NCI-H2227 treated with DMSO at 0.1 percent for 48 hours (cell line): ENCODE measurements at places on chromosomes 1 and 21.

GRCh38 chr1:74686928-74687327 is 13.3 kb upstream of the ERICH3 start:
- no peak for DNase-seq

DNA sequence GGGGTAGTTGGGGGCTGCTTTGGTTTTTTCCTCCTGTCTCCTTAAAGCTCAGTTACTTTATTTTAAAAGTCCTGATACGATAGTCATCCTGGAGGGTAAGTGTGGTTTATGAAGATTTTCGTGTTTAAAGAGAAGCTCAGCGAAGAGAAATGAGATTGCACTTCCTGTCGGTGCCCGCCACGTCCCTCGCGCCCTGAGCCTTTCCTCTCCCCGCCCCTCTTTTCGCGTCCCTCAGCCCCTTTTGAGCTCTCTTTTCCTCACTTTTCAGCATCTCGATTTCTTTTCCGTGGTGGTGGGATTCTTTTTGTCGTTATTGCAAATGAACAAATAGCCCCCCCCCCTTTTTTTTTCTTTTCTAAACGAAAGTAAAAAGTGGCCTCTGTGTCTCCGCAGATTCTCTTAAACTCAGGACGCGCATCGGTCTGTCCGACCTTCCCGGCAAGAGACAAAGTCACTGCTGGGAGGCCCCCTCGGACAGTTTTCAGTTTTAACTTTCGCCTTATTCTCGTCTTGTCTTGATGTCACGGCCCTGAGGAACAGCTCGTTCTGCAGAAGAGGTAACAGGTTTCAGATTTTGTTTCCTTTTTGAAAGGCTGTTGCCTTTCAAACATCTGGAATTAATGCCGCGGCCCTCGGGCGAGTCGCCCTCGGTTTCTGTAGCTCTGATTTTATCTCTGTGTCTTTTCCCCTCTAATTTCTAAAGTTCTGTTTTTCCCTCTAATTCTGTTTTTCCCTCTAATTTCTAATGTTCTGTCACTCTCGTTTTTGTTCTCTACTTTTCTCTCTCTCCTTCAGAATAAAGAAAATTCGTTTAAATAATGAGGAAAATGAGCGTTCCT is 1.0 kb upstream of the DMRTA2 start:
- DNase-seq, result no peak

- DNase-seq, result peak; percentile 42
These were observed at the start of gene AK5 for GRCh38 chr1:77281491-77282186. TSS of gene AK5 (plus strand) at chr1:77282019. CDS start at chr1:77282314, 295 bp downstream.

- no peak for DNase-seq
These were observed 44.6 kb downstream of the RCAN1 start for GRCh38 chr21:34570313-34570712.

GRCh38 chr1:179310291-179310690 is 16.7 kb downstream of the SOAT1 start:
- no peak for DNase-seq

- no peak for DNase-seq
These were observed 85.2 kb downstream of the HHAT start for GRCh38 chr1:210413951-210414350.

DNA sequence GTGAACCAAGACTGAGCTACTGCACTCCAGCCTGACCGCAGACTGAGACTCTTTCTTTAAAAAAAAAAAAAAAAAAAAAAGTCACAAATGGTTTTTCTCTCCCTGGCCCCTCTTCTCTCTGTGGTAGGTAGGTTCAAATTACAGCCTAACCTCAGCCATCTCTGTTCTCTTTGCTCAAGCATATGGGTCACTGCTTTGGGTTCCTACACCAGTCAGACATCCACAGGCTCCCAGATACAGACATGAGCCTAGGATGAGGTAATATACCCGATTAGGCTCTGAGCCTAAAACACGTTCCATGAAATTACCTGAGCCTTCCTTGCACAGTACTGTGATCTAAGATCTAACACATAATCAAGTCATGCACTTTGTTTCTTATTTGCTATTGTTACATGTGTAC is 90.5 kb upstream of the JAK1 start:
- no peak for DNase-seq

DNA sequence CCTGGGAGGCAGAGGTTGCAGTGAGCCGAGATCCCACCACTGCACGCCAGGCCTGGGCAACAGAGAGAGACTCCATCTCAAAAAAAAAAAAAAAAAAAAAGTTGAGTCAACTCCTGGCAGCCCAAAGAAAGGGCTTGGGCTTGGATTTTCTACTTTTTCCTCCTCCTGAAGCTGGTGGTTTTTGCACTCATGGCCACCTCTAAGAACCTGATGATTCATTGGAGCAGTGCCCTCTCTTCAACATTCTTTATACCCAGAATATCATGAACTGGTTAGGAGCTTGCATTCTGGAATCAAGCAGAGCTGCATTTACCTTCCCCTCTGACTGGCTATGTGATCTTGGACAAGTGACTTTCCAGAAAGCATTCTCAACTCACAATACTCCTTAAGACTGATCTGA is 3.5 kb upstream of the ACTA1 start:
- DNase-seq, result no peak

GRCh38 chr1:47996406-47997226 is 569 bp downstream of the TRABD2B start:
- DNase-seq, result no peak

- no peak for DNase-seq
These were observed 77.0 kb downstream of the CAMK2N1 start for GRCh38 chr1:20409012-20409411.

- no peak for DNase-seq
These were observed 82.5 kb upstream of the CNTN2 start for GRCh38 chr1:204960306-204961125.

DNA sequence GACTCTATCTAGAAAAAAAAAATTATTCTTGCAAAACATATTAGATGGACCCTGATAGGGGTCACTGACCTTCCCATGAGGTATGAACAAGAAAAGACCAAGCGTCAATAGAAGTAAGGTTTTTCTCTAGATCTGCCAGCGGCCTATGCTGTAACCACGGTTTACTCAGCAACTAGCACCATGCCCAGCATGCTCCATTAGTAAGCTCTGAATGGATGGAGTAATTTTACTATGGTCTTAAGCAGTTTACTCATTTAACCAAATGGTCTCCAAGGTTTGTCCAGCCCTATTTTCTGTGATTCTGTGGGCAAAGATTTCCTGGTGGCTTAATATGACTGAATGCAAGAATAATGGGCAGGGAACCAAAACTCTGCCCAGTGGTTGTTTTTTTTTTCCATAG is 113.9 kb downstream of the ADSS2 start:
- no peak for DNase-seq

DNA sequence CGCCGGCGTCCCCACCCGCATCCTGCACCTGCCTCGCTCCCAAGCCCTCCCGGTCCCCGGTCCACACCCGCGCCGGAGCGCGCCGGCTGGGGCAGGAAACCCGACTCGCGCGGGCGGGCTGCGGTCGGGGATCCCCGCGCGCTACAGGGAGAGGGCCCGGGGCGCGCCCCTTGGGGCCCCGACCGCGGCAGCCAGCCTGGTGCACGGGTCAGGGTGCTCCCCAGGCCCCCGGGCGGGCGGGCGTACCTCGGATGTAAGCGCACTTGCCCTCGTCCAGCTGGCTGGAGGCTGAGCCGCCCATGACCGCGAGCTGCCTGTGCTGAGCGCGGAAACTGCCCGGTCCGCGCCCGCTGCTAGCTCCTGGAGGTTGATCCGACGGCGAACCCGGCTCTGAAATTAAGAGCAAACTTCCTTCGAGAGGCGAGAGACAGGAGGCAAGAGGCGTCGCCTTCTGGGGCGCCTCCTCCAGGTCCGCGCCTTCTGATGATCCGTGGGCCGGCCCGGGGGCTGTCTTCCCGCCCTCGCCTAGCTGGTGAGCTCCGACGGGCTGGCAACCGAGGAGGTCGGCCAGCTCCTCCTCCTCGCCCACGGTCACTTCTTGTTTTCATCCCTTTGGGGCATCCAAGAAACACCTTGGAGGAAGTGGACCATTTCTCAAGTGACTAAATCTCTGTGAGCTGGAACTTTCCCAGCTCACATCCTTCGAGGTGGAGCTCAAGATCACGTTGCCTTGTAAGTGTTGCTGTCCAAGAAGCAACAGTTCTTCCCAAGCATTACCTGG is at the start of gene NIBAN1:
TSS of gene NIBAN1 (minus strand) at position 453 of the 781 bp plus-strand sequence. CDS start at position 301, 152 bp downstream.
- DNase-seq, result peak; percentile 46

- no peak for DNase-seq
These were observed 13.4 kb downstream of the SPOCD1 start for GRCh38 chr1:31802190-31803150.

DNA sequence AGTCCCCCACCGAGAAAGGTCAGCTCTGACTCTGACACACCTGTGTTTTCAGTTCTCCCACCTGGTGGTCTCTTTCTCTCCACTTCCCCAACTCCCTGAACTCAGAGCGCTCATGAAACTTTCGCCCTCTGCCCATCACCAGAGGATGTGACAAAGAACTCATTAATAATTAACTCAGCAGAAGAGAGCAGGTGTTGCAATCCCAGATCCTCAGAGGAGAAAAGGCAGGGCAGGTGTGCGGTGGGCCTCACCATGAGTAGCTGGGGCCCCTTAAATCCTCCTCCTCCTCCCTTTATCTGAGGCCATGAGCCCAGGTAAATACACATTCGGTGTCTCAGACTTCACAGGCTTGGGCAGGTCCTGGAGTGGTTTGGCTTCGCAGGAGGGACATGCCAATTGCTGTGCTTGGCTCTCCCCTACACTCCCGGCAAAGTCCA is 1.7 kb upstream of the LAMB3 start:
- no peak for DNase-seq

GRCh38 chr21:45779226-45779625 is 135.7 kb downstream of the PCBP3 start:
- no peak for DNase-seq

DNA sequence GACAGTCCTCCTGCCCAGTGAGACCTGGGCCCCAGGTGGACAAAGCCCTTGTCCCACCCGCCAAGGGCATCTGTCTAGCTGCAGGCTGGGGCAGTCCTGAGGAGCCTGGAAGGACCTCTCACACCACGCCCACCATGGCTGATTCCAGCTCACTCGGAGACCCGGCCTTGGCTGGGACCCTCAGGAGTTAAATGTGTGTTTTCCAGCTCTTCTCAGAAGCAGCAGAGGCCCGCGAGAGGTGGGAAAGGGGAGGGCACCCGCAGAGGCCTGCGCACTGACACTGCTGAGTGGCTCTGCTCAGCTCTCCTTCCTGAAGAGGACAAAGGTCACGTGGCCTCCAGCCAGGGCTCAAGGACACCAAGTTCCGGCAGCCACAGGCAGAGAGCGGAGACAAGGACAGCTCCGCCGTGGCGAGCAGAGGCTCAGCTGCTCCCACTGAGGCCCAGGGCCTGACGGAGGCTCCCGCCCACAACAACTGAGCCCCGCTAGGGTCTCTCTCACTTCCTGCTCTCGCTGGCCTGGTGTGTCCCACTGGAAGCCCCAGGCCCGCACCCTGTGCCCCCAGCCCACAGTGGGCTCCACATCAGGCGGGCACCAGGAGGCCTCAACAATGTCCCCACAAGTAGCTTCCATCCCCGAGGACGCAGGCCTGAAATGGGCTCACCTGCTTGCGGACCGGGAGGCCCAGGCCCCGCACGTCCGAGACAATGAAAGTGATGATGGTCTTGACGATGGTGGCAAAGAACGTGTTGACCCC is 16.9 kb downstream of the SLC19A1 start:
- no peak for DNase-seq

DNA sequence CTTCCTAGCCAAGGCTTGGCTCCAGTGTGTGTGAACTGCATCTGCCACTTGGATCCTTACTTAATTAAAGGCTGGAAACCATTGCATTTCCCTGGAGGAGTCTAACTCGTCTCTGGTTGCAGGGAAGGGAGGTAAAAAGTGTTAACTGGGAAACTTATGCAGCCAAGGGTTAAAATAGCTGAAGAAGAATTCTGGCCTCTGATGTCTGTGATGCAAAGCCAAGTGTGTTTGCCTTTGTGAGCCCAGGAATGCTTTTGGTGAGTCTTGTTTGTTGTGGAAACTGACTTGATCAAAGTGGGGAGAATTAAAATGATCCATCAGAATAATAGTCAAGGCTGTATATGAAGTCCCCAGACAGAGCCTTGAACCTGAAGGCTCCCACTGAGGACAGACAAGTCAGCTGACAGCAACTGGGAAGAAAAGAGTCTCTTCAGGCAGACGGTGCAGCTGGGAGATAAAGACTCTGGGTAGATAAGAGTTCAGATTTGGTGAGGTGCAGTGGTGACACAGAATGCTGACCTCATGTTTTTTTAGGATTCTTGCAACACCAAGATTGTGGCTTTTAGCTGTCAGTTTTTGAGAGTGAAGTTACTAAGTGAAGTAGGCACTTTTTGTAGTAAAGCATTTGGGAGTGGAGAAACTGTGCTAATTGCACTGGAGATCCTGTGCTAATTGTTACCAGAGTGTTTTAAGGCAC is 59.5 kb upstream of the WLS start:
- DNase-seq, result no peak

DNA sequence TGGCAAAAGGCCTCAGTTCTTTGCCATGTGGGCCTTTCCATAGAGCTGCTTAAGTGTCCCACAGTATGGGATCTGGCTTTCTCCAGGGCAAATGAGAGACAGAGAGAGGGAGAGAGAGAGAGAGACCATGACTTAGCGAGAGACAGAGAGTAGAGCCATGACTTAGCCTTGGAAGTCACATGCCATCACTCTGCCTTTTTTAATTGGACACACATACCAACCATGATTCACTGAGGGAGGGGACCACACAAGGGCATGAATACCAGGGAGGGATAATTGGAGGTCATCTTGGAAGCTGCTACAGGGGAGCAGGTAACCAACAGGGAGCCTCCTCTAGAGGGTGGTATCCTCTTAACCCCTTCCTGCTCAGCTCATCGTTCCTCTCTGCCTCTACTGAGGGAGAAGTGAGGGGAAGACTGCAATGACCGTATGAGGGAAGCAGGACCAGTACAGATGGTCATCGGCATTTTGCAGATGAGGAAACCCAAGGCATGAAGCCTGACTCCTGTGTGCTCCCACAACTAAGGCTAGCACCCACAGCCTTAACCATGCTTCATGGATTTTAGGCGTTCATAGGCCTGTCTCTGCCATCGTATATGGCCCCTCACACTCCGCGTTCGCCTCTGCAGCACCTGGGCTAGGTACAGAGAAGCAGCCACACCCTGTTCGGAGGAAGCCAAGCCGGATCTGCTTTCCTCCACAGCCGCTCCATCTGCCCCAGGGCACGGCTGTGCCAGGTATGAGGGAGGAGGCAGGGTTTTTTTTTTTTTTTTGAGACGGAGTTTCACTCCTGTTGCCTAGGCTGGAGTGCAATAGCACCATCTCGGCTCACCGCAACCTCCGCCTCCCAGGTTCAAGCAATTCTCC is 38.6 kb downstream of the MEF2D start:
- DNase-seq, result no peak

DNA sequence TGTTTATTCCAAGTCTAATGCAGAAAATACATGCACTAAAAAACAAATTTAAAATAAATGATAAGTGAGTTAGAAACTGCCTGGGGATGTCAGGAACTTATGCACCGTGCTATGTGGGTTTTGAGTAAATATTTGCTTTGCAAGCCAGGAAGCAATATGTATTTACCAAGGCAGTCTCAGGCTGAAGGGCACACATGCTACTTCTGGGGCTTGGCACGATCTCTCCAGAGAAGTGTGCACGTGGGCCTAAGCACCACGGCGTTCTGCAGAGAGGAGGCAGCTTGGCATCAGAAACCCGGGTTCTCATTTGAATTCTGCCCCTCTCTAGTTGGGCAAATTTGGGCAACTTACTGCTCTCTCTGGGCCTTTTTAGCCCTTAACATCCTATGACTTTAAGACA is 72.6 kb upstream of the ROR1 start:
- no peak for DNase-seq

GRCh38 chr21:15301014-15301413 is 236.2 kb upstream of the NRIP1 start:
- no peak for DNase-seq
